T-cell (primary cell): ENCODE measurements at places on chromosomes 4 and X.

DNA sequence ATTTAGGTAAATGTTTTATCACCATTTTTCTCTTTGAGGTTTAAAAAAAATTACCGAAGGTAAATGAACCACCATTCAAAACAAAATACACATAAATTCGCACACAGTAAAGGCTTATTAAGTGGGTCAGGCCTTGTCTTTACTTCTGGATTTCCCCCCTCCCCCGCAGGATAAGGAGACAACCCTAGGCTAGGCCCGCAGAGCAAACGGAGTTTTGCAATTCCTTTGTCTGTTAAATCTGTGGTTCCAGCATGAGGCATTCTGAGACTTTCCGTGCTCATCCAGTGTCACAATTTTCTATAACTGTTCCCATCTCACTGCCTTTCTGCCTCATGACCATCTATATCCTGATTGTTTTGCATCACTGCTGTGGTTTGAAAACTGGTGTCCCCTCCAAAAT lies 307.4 kb downstream of the DCHS2 start:
- no peak for DNase-seq

DNA sequence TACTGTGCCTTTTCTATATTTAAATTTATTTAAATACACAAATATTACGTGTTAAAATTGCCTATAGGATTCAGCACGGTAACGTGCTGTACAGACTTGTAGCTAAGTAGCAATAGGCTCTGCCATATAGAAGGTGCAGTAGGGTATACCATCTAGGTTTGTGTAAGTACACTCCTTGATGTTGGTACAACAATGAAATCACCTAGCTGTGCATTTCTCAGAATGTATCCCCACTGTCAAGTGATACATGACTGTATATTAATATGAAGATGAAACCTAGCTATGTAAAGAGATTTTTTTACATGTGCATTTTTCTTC lies 431.2 kb downstream of the KCTD8 start:
- no peak for DNase-seq

GRCh38 chr4:122865425-122865824 lies 38.8 kb downstream of the FGF2 start:
- no peak for DNase-seq

DNA sequence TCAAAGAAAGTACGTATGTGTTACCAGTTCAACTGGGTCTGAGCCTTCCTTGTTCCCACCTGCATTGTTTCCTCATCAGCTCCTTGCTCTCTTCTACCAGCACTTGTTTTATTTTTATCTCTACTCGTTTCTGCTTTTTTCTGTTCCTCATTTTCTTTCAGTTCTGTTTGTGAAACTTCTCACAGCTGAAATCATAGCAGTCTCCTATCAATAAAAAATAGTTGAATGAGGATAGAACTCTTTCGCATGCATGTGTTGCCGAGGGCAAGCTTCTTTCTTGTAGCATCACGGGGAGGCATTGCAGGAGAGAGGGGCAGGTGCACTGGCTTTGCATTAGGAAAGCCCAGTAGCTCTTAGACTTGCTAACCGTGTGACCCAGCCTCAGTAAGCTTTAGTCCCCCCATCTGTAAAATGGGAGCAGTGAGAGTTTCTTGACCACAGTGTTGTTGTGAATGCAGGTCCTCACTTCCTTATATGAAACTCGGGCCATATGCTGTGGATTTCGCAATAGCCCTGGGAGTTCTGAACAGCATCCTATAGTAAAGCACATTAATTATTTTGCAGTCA lies 24.7 kb downstream of the OFD1 start:
- no peak for DNase-seq

GRCh38 chr4:152243896-152244595 lies 291.8 kb downstream of the FBXW7 start:
- DNase-seq: no peak

DNA sequence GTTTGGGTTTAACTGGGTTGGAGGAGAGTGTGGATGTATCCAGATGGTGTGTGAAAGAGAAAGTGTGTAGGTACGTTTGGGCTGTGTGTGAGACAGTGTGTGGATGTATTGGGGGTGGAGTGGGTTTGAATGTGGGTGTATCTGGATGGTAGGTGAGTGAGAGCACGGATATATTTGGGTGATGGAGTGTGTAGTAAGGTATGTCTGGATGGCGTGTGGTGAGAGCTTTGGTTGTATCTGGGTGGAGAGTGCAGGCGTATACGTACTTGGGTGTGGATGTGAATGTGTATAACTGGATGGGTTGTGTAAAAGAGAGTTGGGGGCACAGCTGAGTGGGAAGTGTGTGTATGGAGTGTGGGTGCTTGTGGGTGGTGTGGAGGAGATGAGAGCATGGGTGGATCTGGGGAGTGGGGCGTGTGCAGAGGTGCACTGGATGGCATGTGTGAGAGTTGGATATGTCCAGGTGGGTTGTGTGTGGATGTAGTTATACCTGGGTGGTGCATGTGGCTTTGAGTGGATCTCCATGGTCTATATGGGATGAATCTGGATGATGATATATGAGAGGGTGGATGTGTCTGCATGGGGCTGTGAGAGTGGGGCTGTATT lies 6.8 kb downstream of the GPR173 start:
- DNase-seq: no peak

- DNase-seq: no peak
Measured at GRCh38 chrX:23902419-23902818, 5.3 kb downstream of the APOO start.

DNA sequence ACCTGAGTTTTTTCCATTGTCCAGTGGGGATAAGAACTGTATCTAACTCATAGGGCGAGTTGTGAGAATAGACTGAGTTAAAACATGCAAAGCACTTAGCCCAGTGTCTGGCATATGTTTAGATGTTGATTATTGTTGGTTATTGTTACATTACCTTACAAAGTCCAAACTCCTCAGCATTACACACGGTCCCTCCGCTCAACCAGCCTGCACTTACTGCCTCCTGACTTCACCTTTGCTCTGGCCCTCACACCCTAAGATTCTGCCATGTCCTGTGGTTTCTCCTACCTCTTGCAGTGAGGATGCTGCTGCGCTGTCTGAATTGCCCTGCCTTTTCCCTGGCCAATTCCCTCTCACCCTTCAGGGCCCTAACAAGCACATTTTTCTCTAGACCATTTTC lies 302.2 kb upstream of the GALNT7 start:
- DNase-seq: no peak

DNA sequence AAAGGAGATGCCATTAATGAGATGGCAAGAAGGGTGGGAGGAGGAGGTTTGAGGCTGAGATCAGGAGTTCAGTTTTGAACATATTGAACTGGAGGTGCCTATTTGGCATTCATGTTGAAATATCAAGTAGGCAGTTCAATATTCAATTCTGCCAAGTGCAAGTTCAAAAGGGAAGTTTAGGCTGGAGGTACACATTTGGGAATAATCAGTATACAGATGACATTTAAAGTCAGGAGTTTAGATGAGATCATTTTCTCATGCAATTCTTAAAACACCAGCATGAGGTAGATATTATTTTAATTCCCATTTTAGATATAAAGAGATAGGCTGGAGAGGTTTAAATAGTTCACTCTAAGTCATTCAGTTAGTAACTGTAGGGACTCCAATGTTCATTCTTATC lies 26.1 kb downstream of the COQ2 start:
- no peak for DNase-seq

GRCh38 chr4:54063737-54064316 lies 578 bp downstream of the CHIC2 start:
- DNase-seq: peak; percentile 11

GRCh38 chr4:3220476-3221183 lies 28.3 kb upstream of the MSANTD1 start:
- no peak for DNase-seq

DNA sequence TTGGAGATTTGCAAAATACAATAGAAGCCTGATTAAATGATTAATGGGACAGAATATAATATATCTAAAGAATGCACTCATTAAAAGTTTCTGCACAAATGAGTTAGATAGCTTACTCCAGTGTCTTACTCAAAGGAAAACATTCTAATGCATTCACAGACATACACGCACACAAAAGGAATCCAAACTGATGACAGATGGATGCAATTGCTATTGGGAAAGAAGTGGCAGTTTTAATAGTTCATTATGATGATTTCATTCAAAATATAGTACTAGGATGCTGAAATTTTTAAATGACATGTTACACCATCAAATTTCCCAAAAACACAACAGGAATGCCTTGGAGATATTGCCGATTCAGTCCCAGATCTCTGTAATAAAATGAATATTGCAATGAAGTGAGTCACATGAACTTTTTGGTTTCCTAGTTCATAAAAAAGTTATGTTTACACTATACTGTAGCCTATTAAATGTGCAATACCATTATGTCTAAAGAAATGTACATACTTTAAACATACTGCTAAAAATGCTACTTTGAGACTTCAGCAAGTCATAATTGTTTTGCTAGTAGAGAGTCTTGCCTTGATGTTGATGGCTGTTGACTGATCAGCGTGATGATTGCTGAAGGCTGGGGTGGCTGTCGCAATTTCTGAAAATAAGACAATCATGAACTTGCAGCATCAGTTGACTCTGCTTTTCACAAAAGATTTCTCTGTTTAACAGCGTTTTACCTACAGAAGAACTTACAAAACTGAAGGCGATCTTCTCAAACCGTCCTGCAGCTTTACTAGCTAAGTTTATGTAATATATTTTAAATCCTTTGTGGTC lies 45.6 kb downstream of the BBS12 start:
- no peak for DNase-seq

- DNase-seq: no peak
Measured at GRCh38 chr4:20622701-20623100, 77.6 kb upstream of the PACRGL start.

DNA sequence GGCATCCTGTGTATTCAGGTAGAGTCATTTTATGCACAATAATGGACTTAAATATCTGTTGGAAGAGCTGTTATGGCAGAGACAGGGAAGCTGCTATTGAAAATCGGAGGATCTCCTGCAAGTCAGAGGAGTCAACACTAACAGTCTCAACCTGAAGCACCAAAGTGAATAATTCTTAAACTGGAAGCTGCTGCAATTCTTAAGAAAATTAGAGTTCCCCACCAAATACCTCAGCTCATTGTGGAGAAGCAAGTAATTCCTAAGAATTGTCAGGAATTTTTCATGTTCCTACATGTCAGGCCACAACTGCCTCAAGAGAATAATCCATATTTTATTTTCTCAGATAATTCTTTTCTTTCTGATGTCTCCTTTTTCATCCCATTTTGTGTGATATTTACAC lies 892.6 kb upstream of the LCORL start:
- DNase-seq: no peak

DNA sequence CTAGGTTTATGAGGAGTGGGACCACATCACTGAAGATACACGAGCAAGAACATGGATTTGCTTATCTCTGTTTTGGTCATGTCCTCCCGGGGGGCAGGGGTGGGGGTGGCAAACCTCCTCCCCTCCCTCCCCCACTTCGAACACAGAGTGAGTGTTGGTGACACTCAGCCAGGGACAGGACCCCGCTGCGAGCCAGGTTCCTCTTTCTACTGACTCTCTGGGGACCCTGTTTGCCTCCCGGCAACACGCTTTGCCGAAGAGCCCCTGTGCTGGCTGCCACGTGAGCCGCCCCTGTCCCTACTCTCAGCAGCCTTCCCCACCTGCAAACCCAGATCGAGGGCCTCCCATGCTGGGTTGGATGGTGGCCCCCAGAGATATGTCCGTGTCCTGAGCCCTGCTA lies 34.7 kb downstream of the P2RY8 start:
- DNase-seq: no peak

DNA sequence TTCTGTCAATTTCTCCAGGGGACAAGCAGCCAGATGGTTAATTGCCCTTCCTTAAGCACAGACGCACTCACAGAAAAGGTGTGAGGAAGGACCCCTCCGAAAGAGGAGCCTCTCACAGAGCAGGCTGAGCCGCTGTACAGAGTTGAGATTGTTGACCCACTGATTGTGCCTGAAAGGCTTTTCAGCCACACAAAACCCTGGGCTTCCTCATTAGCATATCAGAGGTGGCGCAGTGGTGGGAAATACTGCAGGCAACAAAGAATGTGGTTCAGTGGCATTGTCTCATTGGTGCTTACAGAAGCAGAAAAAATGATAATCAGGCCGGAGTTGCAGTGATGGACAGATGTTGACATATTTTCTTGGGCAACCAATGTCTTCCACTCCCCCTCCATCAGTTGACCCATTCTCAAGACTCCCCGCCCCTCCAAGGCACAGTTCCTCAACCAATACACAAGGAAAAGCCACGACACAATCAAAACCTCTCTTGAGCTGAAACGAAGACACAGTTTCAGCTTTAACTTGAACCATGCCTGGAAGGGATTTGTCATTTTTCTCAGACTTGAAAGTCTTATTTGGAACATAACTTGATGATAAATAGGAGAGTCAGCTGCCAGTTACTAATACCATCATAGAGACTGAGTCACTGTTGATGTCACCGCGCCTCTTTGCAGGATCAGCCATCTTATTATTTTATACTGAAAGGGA lies 53.1 kb downstream of the ATXN3L start:
- no peak for DNase-seq

DNA sequence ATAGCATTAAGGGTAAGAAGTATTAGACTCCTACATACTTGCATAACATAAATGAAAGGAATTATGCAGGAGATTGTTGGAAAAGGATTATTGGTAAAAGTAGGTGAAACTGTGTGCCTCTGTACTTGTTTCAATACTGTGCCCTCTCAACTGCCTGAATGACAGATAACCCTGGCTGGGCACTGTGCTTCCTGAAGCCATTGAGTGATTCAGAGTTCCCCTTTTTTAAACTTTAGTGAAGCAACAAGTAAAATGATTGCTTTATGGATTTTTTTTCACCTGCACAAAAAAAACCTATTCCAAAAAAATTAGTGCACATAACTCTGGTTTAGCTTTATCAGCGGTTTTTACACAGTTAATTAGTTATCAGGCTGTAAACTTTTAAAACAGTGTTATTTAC lies 204.8 kb downstream of the TRAM1L1 start:
- no peak for DNase-seq

- DNase-seq: no peak
Measured at GRCh38 chr4:87017580-87018342, 83.0 kb downstream of the AFF1 start.

DNA sequence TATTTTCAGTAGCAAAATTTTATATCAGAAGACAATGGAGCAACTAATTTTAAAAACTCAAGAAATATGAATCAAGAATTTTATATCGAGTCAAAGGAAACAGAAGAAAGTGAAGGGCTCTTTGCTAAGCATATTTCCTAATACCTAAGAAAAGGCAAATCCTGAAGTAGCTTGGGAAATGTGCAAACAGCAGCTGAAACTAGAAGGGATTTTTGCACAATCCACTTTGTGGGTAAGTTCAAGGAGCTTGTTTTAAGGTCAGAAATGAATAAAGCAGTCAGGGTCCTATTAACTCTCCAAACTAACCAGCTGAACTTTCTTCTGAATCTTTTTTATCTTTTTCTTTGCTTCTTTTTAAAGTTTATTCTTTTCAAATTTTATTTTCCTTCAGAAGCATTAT lies 500.9 kb upstream of the CXorf51A start:
- no peak for DNase-seq

- no peak for DNase-seq
Measured at GRCh38 chr4:109912706-109913595, at the start of gene EGF. TSS of gene EGF (plus strand) at chr4:109912883. CDS start at chr4:109913336, 453 bp downstream.

GRCh38 chrX:1355131-1356046 lies 18.8 kb downstream of the IL3RA start:
- DNase-seq: no peak

GRCh38 chr4:102569200-102569599 lies 68.0 kb downstream of the NFKB1 start:
- no peak for DNase-seq

- DNase-seq: no peak
Measured at GRCh38 chr4:76867880-76868655, 29.9 kb downstream of the SOWAHB start.
